ENCODE measurements at places on chromosomes 5 and 9.
A peak's percentile ranks its signal among the peaks of the same experiment; 100 is the strongest.

GRCh38 chr5:4208537-4208936 lies 612.9 kb downstream of the IRX1 start:
- no peak for DNase-seq

DNA sequence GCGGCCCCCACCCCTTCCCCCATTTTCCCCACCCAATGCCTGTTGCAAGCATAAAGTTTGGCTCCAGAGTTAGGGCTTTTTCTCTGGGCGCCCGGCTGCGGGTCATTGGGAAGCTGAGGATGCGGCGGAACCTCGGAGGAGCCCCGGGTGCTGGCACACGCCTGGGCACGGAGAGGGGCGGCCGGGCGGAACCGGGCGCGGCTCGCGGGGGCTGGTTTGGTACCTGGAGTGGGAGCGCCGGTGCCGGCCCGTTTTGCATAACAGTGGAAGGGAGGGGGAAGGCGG lies 1.2 kb downstream of the PPARGC1B start:
- DNase-seq, result no peak

- peak; percentile 84 for DNase-seq
These were observed 77.4 kb upstream of the DMRT1 start for GRCh38 chr9:764105-764524.

GRCh38 chr5:116542619-116543018 lies 32.0 kb downstream of the SEMA6A start:
- DNase-seq, result no peak

DNA sequence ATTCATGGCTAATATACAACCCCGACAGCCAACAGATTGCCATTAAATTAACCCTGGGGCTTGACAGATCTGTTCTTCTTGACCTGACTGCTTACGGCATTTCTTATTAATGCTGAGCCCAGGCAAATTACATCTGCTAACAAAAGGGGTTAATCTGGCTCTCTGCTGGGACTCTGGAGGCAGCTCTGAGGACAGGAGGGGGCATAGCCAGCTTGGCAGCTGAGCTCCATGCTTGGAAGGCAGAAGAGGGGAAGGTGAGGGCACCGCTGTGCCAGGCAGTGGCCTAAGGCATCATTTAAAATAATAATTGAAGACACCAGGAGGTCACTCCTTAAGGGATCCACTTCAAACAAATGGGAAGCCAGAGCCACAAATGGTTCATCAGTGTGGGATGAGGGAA lies 126.0 kb upstream of the GPR151 start:
- DNase-seq, result no peak
